ENCODE measurements at places on chromosomes 11 and 22.

DNA sequence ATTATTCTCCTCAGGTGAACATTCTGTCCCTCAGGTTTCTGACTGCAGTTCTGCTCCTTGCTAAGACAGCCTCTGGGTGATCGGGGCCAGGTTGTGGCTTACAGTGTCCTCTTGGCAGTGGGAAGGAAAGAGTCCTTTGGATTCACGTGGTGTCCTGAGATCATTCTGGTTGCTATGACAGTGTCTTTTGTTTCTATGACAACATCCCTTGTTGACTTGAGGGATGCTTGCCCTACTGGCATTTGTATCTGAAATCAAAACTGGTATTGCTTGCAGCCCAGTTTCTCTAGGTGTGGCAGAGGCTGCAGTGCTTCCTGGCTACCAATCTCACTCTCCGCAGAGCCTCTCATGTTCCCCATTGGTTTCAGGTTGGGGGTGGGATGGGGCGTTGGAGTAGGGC lies 151.8 kb upstream of the CCDC90B start:
- no peak for DNase-seq

GRCh38 chr11:10998674-10999073 lies 140.8 kb upstream of the ZBED5 start:
- DNase-seq: no peak

DNA sequence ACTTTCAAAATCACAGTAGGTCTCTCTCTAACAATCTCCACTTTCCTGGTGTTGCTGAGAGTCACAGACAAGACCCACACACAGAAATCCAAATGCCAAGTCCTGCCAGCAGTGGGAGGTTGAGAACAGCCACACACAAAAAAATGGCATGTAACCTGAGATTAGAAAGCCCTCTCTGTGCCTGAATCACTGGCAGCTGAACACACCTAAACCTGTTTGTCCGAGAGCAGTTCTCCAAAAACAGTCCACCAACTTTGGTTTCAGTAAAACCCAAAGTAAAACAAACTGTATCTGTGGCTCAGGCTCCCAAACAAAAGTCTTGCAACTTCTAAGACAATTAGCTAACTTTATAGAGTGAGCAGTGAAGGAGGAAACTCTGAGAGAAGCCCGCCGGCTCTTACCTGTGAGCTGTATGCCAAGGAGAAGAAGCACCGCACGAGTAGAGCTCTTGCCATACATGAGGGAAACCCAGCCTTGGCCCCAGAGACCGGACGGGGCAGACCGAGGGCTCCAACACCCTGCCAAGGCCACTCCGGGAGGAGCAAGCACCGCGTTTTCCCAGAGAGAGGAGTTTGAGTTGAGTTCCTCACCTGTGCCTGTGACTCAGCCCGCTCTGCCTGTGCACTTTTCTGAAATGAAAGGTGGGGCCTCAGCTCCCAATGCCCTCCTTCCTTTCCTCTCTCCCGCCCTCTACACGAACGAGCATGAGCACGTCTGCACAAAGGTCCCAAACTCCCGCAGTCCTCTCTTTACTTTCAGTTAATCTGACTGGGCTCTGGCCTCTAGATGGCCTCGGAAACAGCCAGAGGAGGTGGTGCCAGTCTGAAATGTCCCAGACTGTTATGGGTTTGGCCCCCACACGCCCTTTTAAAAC lies at the start of gene MPZL2:
Gene MPZL2 (minus strand): TSS at position 603 of the 874 bp plus-strand sequence. CDS start 144 bp downstream, at position 459.
- no peak for DNase-seq

- DNase-seq: no peak
These were observed 5.9 kb downstream of the HTR3A start for GRCh38 chr11:113980785-113981184.

- no peak for DNase-seq
These were observed 9.1 kb upstream of the GLYATL1B start for GRCh38 chr11:59076876-59077571.

- DNase-seq: no peak
These were observed 22.2 kb downstream of the DKK3 start for GRCh38 chr11:11985954-11986949.

- DNase-seq: no peak
These were observed 39.7 kb downstream of the USP35 start for GRCh38 chr11:78228467-78228866.

Measured in amygdala (tissue), 56 donors.